T-cell (primary cell): ENCODE measurements at places on chromosomes 3 and 15. TPM values are rescaled to one million over a fixed set of nuclear protein-coding genes. Genes with fewer than 3 reads are reported as not detected.

DNA sequence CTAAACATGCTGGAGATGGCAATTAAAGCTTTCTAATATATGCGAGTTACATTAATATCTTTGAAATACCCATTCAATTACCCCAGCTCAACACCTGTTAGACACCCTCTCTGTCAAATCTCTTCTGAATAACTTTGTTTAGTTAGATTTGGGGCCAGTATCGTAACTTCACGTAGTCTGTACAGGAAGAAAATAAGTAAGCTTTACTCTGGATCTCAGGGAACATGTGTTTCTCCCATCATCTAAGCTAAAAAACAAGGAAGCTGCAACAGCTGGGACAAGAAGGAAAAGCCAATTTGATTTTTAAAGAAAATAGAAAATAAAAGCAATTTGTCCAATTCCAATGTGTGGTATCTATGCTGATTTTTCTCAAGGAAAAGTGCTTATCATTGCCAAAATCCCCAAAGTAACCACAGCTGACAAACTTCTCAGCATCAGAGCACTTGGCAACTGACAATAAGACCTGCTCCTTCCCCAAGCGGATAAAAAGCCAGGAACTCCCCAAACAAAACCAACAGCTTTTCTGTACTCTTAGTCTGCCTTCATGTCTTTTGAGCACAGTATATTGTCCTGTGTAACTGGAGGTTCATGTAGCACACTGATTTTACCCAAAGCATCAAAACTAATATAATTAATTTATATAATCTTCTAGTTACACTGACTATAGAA is 279.1 kb downstream of the ZBTB20 start:
- no peak for DNase-seq

DNA sequence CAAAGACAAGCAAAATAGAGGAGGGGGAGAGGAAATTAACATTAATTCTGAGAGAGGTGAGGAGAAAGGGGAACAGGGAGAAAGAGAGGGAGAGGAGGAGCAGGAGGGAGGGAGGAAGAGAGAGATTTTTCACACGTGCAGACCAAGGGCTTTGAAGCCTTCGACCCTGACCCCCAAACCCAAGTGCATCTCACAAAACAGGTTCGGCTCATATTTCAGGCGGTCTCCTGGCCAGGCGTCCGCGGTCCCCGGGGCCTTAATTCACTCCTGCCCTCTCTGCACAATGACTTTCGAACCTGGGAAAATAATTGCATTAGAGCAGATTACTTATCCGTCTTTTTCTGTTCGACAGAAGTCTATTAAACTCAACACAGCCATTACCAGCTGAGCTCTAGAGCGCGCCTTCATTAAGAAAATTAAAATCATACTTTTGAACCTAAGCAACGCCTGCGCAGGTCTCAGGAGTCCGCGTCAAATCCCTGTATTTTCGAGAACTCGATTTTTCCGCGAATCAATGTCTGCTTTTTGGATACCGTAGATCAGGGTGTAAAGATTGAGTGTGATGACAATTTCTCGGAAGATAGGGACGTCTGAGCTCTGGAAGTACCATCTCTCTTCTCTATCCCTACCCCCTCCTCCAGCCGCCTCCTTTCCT is 220.7 kb downstream of the MEIS2 start:
- no peak for DNase-seq

DNA sequence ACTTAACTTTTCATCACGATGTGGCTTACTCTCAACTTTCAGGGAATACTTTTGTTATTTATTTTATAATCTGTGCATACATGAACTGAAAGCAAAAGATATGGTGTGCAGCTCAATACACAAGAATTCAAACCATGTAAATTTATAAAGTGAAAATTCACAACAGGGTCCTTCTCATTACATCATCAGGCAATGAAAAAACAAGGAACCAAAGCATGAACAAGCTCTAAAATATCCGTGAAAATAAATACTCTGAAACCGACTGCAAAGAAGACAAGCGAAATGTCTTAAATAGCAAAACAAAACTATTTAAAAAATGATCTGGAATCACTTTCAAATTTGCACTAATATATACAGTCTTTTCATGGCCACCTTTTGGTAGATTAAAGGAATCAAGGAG is 28.9 kb downstream of the GNB5 start:
- DNase-seq: no peak

DNA sequence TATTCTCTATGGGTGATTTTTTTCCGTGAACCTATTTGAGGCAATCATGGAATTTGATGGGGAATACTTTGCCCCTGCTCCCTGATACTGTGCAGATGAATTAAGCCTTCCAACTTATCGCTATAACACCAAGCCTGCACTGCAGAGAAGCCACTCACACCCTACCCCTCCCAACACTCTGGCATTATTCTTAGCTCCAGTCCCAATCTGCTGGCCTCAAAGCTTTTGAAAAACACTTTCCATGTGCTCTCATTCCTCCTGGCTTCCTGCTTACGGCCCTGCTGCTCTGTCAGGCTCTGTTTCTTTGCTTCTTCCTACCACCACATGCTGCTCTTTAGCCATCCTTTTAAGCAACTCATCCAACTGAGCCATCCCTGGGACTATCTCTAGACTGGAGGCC is 327.8 kb upstream of the SLCO3A1 start:
- DNase-seq: no peak

GRCh38 chr3:20197775-20198174 is 11.8 kb upstream of the SGO1 start:
- no peak for DNase-seq

GRCh38 chr3:195106418-195106906 is 164.5 kb downstream of the XXYLT1 start:
- peak; percentile 45 for DNase-seq

DNA sequence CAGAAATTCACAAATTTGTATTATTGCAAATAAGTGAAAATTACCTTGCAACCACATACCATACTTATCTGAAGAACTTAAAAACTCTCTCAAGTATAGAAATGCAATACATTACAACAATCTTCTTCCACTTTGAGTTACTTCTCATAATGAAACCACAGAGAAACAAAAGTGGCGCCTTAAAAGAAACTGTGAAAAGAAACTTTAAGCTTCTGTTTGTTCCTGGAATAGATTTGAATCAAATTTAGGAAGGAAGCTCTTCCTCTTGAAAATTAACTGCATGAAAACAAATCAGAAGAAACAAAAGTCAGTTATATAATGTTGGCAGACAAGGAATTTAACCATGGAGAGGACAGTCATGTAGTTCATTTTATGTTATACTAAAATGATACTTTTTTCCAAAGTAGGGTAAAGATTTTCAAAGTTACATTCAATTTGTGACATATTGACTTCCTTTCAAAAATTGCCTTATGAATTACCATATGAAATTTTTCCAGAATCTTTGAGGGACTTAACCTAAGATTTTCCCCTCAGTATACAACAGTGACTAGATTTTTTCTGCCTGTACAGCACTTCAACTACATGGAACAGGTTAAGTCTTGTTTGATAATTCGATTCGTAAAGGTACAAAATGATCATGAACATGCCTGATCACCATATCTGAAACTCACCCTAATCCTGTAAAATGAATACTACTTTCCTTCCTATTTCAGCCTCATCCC is 57.6 kb upstream of the TNFSF10 start:
- DNase-seq: no peak

- DNase-seq: no peak
Measured at GRCh38 chr15:66231394-66232266, 21.9 kb downstream of the MEGF11 start.

RPUSD3 gene
- 23.6 TPM for total RNA-seq

SCAANT1 gene
- not detected for total RNA-seq

TRIM42 gene
- not detected for total RNA-seq

CPA3 gene
- 1.2 TPM for total RNA-seq
